ENCODE measurements at places on chromosomes 4 and X.

- no peak for DNase-seq
Measured at GRCh38 chr4:10403633-10404445, 53.4 kb downstream of the ZNF518B start.

- DNase-seq: no peak
Measured at GRCh38 chr4:107036584-107037198, 578 bp upstream of the DKK2 start.

DNA sequence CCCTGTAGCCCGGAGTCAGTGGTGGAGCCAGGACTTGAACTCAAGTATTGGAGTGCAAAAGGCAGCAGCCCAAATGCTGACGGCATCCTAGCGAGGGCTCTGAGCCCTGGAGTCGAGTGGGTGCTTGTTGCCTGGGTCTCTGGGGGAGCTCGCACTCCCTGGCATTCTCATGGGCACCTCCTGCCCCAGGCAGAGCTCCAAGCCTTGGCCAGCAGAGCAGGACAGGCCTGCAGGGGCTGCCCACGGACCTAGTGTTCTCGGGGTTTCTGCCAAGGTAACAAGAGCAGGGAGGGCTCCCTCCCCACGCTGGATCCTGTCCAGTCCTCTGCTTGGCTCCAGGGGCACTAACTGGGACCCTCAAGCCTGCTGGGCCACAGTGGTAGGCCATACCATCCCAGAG, 17.6 kb upstream of the WFS1 start:
- no peak for DNase-seq

GRCh38 chr4:51843309-51844152, 578 bp downstream of the DCUN1D4 start:
- peak; percentile 42 for DNase-seq

DNA sequence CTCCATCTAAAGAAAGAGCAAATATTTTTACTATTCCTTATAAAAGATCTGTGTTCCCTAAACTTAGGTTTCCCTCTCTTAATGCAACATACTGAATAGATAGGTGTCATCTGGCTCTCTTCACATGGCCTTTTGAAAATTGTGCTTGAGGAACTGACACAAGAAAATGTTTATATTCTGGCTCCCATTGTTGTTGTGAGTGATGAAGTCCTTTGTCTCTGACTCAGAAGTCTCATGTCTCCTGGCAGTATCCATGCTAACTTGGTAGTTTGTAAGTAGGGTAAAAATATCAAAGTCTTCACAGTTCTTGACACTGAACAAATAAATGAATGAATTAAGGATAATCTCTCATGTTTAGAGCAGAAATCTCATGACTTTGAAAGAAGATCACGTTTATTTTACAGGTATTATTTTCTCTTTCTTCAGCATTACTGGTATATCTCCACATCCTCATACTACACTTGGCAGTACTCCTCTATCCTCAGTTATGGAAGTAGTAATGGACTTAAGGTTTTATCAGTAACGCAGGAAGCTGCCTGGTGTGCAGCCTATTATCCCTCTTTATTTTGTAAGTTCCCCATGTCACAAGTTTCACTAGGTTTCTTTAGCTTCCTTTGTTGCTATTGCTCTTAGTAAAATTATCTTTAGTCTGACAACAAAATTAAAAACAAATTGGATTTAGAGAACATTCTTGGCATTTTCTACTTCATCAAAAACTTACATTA, 14.2 kb upstream of the PABPC4L start:
- no peak for DNase-seq

- no peak for DNase-seq
Measured at GRCh38 chr4:188400451-188400850, 261.2 kb downstream of the TRIML1 start.

DNA sequence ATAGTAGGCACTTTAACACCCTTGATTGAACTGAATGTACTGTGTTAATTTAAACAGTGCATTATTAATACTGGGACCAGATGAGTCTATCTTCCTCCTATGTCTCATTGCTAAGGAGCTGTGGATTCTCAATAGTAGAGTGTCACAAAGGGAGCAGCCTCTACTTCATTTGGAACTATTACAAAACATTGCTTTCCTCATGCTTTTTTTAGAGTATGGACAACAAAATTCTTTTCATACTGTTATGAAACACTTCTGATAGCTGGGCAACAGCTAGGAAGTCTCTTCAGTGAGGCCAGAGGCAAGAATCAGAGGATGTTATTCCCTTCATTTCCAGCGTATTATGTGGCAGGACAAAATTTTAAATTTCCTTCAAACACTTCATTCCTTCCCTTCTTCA, 160.8 kb downstream of the FBXO8 start:
- DNase-seq: no peak

DNA sequence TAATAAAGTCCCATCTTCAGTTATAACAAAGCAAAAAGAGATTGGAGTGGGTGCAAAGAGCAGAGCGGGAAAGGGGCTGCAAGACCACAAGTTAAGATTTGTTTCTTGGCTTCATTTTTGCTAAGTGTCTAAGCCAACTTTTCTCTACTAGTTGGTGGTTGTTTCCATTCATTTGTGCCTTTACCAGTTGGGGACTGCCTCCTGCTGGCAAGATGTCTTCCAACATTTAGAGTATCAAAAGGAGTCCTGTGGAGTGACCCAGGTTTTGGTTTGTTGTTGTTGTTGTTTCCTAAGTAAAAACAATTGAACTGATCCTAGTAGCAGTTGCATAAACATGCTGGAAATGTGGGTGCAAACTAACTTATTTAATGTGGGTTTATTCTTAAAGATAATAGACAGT, 121.1 kb downstream of the SPATA18 start:
- DNase-seq: no peak

- no peak for DNase-seq
Measured at GRCh38 chr4:77028246-77028645, 47.5 kb downstream of the CCNI start.

DNA sequence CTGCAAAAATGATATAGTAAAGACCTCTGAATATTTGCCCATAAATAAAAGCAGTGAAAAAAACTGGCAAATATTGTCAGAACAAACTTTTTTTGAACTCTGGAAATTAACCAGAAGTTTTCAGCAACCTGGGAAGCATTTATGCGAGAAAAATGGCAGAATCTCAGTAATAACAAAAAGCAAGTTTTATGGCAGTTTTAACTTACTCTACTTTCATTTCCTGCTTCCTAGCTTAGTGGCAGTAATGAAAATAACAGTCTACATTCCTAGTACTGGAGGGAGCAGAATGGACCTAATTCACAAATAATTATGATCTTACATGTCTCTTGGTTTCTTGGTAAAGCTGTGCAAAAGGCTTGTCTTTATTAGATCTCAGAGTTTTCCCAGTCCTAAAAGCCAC, 460.1 kb downstream of the NAF1 start:
- no peak for DNase-seq

DNA sequence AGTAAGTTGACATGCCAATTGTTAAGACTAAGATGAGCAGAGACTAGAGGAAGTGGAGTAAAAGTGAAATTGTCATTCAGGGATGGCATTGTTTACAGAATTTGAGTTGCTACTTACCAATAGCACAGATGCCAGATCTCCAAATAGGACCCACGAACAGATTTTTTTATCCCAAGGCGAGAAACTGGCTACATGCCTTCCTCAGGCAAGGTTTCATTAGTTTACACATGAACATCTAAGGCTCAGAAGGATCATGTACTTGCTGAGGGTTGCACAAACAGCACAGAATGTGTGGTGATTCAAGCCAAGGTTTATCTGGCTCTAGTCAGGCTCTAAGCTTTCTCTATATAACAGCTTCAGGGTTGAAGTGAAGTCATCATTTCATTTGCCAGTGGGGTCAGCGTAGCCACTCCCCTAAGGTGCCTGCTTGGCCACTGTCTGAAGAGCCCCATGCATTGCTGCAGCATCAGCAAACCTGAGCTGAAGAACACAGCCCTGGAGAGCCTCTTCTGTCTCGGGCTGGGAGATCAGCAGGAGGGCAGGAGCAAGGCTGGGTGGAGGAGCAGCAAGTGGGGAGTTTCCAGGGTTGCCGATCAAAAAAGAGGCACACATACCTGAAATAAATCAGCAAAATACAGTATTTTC, 193.0 kb upstream of the LCORL start:
- no peak for DNase-seq

DNA sequence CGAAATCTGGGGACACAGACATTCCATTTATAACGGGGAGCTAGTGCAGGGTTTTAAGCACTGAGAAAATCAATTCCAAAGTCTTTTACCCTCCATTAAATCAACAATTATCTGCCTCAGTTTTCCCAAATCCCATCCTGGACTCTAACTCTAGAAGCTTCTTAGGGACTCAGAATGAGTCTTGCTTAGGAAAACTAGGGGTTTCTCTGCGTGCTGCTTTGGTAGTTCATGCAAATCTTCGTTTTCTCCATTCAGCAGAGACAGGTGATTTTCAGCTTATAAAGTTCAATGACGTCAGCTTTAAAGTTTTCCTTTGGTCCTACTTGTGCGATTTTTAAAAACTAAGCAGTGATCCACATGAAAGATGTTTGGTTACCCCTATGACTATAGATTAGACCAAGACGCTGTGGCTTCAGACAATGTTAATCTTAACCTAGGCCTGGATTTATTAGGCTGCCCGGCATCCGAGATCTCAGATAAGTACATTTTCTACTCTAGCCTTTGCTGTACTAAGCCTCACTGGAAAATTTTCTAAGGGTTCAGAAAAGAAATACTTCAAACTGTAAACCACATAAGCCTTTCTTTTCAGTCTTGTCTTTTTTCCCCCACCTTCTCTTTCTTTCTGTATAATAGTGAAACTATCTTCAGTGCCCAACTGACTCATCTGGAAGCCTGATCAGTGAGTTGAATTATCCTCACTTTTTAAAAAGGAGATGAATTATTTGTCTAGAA, 121.4 kb upstream of the GATB start:
- DNase-seq: no peak

GRCh38 chr4:136103616-136104015, 1428.7 kb downstream of the PCDH18 start:
- no peak for DNase-seq

DNA sequence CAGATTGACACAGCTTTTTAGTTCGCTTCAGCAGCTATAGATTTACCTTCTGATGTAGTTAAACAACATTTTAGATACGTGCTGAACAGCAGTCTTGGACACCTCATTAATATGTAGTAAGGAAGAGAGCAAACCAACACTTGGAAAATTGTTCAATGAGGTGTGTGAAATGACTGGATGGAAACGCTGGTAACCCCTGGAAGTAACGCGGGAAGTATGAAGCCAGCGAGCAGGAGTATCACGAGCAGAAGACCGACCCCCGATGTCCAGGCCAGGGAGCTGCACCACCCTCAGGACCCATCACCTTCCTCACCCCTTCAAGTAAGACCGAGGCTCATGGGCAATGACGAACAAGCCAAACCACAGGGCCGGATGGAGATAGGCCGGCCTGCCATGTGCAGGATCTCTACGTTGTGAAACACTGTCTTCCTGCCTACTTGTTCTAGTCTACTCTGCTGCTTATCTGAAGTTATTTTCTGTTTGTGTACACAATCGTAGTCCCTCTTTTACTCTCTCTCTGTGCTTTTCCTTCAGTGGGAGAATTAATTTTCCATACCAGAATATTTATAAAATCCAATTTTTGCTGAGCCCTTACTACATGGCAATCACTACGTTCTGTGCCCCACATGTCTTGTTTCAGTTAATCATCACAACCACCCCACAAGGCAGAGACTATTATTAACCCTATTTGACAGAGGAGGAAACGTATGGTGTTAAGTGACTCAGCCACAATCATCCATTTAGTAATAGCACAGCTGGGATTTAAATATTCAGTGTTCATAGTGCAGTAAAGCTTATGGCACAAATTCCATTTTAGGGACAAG, 221.7 kb downstream of the APBB2 start:
- DNase-seq: peak; percentile 42

GRCh38 chrX:136397001-136397400, 90.7 kb upstream of the BRS3 start:
- DNase-seq: no peak

- DNase-seq: no peak
Measured at GRCh38 chr4:26731351-26732035, 129.1 kb upstream of the STIM2 start.

DNA sequence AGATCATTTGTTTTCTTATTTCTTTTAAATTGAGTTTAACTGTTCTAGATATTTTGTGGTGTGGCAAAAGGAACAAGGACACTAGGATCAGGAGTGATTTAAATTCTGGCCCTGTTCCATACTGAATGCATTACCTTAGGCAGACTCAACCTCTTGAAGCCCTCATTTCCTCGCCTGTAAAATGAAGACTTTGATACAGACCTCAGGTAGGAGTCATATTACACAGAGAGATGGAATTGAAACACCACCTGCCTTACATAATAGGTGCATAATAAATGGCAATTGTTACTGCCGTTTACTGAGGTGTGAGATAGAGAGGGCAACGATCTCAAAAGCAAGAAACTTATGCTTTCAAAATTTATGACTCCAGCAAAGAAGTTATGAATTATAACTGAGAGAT, 28.2 kb upstream of the RASSF6 start:
- no peak for DNase-seq

DNA sequence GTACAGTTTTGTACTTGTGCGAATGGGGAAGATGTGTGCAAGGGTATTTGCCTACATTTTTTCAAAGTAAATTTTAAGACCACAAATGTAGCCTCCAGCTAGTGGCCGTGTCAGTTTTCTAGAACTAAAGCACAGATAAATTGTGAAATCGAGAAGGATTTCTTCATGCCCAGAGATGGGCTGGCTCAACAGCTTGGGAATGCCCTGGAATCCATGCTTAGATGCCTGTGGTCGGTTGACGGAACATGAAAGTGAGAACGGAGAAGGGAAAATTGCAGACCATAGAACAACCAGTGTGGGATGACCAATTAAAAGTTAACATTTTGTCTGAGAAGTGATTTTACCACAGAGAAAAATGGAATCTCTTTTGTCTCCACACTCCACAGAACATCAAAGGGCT, 73.2 kb upstream of the VCX2 start:
- DNase-seq: no peak

DNA sequence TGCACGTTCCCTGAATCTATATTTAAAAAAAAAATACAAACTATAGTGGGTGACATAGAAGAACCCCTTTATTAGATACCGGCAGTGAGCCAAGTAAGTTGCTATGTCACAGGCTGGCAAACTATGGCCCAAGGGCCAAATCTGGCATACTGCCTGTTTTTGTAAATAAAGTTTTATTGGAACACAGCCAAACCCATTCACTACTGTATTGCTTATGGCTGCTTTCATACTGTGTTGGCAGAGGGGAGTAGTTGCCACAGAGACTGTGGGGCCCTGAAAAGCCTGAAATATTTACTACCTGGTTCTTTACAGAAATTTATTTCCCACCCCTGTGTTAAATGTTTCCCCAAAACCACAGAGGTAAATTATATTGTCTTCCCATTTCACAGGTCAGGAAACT, 71.2 kb upstream of the EGFL6 start:
- DNase-seq: no peak

DNA sequence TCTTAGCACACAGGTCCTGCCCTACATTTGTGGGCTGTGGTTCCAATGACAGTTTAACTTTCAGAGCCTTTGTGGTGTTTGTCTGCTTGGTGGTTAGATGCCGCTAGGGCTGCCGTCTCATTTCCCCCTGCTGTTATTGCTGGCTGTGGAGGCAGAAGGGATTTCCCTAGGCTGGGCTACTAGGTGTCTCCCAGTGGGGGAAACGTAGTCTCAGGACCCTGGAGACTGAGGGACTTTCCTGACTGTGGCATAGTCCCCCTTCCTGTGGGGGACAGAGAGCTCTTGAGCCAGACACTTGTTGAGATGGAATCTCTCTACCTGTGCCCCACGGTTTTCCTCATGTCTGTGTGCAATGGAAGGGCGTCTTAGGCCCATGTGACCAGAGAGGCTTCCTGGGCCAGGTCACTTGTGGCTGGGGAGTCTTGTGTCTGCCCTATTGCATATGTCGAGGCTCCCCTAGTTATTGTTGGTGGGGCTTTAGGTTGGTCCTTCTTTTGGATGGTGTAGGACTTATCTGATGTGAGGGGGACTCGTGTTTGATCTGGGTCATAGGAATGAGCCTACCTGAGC, 68.2 kb downstream of the ARHGAP10 start:
- peak; percentile 71 for DNase-seq
